Hematopoietic multipotent progenitor cell (in vitro differentiated cells): ENCODE measurements at places on chromosomes 2 and 18.

DNA sequence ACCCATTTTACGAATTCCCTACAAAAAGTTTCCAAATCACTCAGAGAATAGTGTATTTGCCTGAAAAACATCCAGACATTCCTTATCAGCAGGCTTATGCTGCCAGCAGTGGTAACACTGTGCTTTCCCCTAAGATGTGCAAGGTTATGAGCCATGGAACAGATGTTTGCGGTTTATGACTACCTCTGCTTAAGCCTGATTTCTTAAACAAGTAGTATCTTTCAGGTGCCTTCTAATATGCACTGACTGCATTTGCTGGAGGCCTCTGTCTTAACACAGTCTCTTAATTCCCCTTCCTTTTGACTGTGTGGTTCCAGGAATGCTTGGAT lies 54.8 kb downstream of the CDC42EP3 start:
- no peak for DNase-seq

DNA sequence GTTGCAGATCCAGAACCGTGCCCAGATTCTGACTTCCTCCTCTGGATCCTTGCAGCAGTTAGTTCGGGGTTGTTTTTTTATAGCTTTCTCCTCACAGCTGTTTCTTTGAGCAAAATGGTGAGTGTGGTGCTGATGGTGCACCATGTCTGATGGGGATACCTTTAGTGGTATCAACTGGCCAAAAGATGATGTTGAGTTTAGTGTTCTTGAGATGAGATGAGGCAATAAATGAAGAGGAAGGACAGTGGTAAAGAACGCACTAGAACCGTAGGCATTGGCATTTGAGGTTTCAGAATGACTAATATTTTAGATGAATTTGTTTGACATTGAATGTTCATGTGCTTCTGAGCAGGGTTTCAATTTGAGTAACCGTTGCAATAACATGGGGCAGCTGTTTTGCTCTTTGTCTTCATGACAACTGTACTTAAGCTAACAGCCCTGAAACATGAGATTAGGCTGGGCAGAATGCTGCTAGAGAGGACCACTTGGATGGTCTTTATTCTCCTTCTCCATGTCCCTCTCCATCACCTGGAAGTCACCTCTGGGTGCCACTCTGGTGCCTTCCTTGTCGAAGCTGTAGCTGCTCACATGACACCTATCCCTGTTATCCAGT lies 3.9 kb downstream of the CTLA4 start:
- DNase-seq = no peak

DNA sequence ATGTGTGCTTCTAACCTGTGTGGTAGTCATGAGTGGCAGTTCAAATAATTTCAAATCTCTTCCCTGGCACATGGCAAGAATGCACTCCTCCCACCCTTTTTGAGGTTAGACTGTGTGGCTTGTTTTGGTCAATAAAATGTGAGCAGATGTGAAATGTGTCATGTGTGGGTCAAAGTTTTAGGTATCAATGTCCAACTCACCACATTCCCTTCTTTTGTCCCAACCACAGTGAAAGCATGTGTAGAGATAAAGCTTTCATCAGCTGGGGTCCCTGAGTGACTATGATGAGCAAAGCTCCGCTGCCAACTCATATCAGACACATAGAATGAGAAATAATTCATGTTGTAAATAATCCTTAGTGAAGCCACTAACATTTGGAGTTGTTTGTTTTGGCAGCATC lies 118.2 kb downstream of the PAX3 start:
- DNase-seq = no peak

GRCh38 chr2:2020897-2021296 lies 276.6 kb upstream of the PXDN start:
- no peak for DNase-seq

GRCh38 chr18:2891526-2892431 lies 45.0 kb downstream of the EMILIN2 start:
- DNase-seq = no peak

- DNase-seq = no peak
Observed at GRCh38 chr18:48222118-48222517, 187.1 kb downstream of the ZBTB7C start.

DNA sequence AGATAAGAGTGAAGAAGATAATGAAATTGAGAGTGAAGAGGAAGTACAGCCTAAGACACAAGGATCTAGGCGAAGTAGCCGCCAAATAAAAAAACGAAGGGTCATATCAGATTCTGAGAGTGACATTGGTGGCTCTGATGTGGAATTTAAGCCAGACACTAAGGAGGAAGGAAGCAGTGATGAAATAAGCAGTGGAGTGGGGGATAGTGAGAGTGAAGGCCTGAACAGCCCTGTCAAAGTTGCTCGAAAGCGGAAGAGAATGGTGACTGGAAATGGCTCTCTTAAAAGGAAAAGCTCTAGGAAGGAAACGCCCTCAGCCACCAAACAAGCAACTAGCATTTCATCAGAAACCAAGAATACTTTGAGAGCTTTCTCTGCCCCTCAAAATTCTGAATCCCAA lies 15.7 kb downstream of the MSH6 start:
- DNase-seq = no peak

DNA sequence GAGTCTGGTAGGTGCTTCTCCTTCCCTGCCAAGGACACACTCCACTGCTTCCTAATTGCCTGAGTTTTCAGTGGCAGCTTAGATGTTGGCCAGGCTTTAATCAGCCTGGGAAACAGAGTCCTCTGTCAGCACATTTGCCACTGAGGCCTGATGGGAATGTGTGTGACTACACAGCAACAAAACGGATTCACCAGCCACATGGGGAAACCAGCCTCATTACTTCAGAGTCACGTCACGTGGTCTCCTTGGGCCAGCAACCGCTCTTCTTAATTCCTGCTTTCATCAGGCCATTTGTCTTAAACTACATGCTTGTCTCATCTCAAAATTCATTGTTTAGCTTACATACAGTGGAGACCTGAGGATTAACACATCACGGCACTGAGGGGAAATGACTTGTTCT lies 93.9 kb upstream of the LTBP1 start:
- no peak for DNase-seq

- no peak for DNase-seq
Observed at GRCh38 chr2:139359818-139360217, 579.6 kb upstream of the NXPH2 start.

DNA sequence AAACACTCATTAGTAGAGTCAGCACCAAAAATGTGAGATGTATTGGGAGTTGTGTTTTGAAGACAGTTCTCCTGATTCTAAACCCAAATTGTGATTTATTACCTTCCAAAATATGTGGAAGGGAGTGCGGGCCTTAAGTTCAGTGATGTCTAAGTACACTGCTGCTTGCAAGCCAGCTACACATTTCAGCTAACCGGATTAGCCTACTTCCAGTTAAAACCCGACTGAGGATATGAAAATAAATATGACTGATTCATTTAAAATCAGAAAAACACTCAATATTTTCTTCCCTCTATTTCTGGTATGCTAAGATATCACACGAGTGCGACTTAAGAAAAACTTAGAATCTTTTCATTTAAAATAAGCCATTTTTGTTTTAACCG lies 907 bp downstream of the FHL2 start:
- DNase-seq = no peak

GRCh38 chr2:223822818-223823217 lies 14.6 kb downstream of the AP1S3 start:
- no peak for DNase-seq

GRCh38 chr2:84886791-84887190 lies 5.9 kb upstream of the TRABD2A start:
- DNase-seq = no peak

GRCh38 chr2:191087311-191087710 lies 63.5 kb downstream of the STAT4 start:
- no peak for DNase-seq

GRCh38 chr2:61141151-61141550 lies 20.8 kb upstream of the C2orf74 start:
- no peak for DNase-seq

GRCh38 chr2:45748239-45748638 lies 96.8 kb downstream of the PRKCE start:
- DNase-seq = no peak

- no peak for DNase-seq
Observed at GRCh38 chr2:59967691-59968090, 585.8 kb downstream of the BCL11A start.

GRCh38 chr2:28415010-28415409 lies 22.4 kb downstream of the FOSL2 start:
- DNase-seq = no peak

- DNase-seq = no peak
Observed at GRCh38 chr2:7819850-7820249, 862.0 kb upstream of the ID2 start.

- no peak for DNase-seq
Observed at GRCh38 chr2:2830576-2830975, 499.5 kb upstream of the MYT1L start.

DNA sequence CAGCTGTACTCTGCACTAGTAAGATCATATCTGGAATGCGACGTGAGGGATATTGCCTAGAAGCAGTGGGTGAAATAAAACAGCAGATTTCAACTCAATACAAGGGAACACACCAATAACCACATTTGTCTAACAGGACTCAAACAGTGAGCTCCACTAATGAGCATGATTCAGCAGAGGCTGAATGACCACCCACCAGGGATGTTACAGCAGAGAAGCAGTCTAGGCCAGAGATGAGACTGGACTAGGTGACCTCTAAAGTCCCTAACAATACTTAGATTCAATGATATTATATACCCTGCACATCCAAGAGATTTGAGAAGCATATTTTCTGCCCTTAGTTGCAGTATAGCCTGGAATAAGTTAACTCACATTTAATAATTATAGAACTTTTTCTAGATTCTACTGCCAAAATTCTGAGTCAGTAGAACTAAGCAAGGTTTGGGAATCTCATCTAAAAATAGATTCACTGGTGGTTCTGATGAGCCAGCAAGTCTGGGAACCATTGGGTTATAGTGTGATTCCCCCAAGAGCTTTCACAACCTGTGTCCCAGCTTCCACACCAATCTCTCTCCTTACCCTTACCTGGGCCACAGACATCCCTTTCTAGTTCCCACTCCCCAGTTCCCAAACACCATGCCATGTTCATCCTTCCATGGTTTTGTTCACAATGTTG lies 6.3 kb downstream of the THOC1 start:
- DNase-seq = no peak

DNA sequence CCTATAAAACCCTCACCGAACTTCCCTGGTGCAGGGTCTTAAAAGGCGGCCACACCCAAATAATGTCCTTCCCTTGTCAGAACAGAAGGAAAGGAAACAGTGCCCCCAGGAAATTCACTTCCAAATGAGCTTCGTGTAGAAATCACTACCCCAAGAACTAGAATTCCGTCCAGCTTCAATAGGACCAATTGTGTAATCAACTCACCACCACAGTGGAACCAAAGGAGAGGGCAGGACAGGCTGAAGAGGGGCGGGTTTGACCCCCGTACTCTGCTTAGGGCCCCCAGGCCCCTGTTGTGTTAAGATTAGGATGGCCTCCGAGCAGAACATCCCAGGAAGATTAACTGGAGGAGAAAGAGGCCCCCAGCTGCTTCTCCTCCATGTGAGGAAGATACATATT lies 24.1 kb downstream of the GPR35 start:
- no peak for DNase-seq

DNA sequence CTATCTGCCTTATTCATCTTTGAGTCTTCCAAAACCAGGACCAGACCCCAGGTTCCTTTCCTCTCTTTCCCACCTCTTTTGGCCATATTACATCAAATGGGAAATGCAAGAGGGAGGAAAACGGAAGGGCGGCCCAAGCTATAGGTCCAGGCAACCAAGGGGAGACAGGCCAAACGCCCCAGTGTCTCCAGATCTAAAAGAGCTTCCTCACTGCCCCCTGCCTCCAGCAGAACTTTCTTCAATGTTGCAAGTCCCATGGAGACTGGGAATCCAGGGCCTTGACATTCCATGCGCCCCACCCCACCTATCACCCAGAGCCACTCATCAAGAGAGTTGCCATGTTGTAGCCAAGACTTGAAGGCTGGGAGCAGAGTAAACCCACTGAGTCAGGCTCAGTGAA lies 15.4 kb downstream of the TNS1 start:
- DNase-seq = no peak

DNA sequence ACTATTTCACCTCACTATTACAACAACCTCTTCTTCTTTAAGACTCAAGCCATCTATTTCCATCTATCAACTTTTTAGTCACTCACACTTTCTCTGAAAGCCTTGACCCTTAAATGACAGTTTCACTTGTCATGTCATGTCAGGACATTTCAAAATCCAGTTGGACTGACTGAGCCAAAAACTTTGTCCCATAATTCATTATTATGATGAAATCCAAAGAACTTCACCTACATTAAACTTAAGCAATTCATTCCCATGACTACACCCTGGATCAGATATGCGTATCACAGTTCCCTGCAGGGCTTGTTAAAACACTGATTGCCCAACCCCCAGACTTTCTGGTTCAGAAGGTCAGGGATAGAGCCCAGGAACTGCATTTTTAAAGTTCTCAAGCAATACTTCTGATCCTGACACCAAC lies 26.5 kb downstream of the LDAH start:
- no peak for DNase-seq

GRCh38 chr18:36620788-36621187 lies 208.0 kb downstream of the TPGS2 start:
- DNase-seq = no peak

- DNase-seq = no peak
Observed at GRCh38 chr2:201484805-201485204, 33.3 kb downstream of the STRADB start.

DNA sequence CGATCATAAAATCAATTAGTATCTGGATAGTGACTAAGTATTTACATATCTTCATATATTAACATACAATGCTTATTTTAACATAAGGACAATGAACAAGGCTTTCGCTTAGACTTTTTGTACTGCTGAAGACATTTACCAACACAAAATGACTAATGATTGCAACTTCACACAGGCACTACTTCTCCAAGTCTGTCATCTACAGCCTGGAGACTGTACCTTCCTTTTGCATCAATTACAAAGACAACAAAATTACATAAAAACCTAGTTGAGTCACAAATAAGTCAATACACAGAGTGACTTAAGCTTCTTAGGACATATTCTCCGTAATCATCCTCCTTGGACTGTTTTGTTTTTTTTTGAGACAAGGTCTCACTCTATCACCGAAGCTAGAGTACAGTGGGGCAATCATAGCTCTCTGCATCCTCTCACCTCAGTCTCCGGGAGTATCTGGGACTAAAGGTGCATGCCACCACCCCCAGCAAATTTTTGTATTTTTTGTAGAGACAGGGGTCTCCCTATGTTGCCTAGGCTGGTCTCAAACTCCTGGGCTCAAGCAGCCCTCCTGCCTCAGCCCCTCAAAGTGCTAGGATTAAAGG lies 15.9 kb downstream of the PUM2 start:
- no peak for DNase-seq

DNA sequence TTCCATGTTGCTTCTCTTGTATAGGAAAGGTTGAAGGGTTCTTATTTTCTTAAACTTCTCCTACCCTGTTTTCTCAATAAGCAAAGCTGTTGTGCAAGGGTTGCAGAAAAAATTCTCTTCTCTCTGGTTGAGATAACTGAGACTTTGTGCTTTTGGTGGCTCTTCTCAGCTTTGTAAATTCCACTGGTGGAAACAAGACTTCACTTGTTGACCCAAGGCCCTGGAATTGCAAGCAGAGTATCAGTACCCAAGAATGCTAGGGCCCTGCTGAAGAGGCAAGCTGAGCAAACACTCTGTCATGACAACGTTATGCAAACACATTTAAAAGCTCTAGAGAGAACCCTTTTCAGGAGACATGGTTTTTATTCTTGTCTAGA lies 294.7 kb upstream of the EPAS1 start:
- DNase-seq = no peak
